ENCODE measurements at places on chromosomes 12 and 14.

DNA sequence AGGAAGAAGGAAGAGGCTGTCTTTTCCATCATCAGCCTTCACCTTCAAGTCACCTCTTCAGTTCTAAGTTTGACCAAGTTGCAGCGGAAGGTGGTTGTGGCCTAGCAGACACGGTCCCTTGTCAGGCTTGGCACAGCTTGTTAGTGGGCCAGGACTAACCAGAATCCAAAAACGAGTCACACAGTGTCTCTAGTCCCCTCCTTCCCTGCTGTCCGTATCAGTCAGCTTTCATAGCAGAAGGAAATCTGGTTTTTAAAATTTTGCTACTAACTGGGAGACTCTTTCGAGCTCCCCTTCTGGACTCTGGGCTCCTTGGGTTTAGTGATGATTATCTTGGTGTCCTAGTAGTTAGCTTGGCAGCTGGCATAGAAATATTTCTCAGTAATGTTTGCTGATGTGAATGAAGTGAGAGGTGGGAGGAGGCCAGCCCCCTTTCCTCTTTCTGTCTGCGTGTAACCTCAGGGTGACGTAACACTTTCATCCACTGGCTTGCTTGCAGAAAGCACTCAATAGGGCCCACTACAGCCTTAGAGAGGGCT lies 3.8 kb downstream of the ETV6 start:
- DNase-seq: peak; percentile 57

- no peak for DNase-seq
Observed at GRCh38 chr12:92210071-92210470, 64.4 kb upstream of the BTG1 start.

- DNase-seq: no peak
Observed at GRCh38 chr14:97499790-97500481, 702.8 kb downstream of the VRK1 start.

DNA sequence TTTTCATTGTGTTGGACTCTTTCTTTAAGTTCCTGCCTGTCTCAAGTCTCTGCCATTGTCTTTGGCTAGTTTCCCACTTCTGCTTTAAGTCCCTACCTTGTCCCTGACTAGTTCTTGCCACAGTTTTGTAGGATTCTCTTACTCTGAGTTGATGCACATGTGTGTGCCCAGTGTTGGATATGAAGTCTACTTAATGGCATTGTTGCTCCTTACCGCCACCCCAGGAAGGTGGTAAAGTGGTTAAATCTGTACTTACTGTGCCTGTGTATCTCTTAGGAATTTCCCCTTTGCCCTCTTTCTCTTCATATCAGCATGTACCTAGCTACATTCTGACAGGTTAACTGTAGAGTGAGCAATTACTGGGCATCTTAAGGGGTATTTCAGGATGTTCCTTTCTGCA lies 227.1 kb downstream of the NUBPL start:
- no peak for DNase-seq

- DNase-seq: no peak
Observed at GRCh38 chr12:39502726-39503125, 59.8 kb upstream of the KIF21A start.

DNA sequence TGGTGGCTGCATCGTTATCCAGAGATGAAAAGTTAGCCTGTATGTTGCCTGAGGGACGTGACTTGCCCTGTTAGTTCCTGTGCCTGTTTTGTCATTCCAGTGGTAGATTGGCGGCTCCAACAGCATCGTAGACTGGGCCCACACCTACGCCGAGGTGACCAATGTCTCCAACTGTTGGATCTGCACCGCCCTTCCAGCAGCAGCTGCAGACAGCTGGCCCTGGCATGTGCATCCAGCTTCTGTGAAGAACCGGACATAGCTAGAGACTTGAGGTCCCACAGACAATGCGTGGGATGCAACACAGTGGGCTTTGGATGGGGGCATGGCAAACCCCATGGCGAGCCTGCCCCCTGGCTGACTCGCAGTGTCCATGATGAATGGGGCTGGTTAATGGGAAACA lies 93.0 kb upstream of the TMPO start:
- no peak for DNase-seq

DNA sequence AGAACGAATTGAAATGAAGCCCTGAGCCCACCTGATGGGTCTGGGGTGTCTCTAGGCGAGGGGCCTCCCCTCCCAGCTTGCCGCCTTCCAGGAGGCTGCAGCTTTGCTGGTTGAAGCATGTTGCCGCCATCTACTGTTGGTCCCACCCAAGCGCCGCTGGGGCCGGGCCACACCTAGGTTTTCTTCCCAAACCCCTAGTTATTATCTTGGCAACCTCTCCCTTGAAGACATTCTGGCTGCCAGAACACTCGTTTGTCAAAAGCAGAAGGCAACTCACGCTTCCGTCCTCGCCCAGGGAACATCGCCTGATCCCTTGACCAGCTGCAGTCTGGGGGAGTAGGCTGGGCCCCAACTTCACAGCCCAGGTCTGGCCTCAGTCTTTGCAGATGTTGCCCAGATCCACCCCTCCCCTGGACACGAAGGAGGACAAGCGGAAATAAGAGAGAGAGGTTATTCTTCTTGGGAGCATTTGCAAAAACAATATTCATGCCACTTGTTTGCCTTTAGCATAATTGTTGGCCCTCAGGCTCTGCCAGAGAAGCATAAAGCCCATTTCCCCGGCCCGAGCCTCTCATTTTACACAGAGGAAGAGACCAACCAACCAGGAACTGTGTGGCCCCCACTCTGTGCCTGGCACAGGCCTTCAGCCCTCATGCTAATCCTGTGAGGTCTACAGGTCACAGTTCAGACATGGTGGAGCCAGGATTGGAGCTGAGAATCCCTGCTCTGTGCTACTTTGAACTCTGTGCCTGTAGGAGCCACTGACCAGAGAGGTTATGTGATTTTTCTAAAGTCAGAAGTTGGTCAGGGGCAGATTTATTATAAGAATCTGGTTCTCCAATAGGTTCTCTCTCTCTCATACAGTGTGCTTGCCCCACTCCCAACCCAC lies 6.8 kb downstream of the EMP1 start:
- DNase-seq: no peak

DNA sequence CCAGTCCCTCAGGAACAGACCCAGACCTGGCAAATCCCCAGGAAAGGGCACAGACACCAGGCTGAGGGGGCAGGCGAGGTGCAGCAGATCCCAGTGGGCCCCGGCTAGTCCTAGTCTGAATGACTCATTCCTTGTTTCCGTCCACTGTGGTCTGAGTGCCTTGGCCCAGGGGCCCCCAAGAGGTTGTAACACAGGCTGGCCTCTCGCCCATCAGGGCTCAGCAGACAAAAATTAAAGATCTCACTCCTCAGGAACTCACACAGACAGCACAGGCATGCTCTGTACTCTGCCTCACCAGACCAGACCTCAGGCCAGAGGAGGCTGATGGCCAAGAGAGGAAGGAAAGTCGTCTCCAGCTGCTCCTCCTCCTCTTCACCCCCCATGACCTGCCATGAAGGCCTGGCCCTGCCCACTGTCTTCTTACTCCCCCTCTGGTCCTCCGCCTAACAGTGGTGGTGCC lies 7.7 kb upstream of the LTBP2 start:
- no peak for DNase-seq

DNA sequence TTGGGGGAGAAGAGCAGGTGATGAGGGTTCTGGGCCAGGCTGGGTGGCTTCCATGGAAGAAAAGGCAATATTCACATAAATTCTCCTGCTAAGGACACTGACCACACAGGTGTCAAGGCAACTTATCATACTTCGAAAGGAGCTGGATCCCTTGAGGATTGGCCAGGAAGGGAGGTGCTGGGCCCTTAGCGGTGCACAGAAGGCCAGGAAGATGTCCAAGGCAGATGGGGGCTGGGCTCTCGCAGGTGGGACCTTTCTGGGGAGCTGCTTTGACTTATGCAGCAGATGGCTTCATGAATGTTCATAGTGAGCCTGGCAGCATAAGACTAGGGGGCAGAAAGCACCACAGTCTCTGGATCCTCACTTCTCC lies 3.9 kb downstream of the CD63 start:
- no peak for DNase-seq

DNA sequence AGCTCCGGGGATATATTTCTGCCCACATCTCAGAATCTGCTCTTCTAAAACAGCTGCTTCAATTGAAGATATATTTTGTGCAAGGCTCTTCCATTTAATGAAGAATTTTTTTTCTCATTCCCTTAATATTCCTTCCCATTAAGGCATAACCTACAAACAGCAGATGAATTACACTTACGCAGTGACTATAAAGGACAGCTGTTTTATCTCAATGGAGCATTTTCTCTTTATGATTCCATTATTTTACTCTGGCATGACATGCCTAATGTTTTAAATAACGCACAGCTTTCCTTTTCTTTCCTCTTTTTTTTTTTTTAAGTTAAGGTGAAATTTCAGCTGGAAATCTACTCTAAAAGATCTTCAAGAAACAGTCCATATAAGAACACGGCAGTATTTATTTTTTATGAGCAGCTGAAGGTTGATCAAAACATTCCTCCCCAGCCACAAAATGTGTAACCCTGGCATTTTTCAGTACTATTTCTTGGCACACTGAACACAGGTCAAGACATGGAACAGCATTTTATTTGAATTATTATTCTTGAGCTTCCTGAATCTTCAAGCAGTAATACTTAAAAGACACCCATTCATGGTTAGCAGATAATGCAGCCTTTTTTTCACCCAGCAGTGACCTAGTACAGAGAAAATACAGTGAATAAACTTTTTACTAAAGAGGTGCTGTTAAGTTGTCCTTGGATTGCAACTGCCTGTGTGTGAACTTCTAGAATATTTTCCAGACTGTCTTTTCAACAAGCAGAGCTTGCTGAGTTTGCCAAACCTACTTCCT lies 118.1 kb upstream of the FOXN3 start:
- no peak for DNase-seq

- DNase-seq: no peak
Observed at GRCh38 chr14:99026471-99026870, 245.5 kb downstream of the BCL11B start.

DNA sequence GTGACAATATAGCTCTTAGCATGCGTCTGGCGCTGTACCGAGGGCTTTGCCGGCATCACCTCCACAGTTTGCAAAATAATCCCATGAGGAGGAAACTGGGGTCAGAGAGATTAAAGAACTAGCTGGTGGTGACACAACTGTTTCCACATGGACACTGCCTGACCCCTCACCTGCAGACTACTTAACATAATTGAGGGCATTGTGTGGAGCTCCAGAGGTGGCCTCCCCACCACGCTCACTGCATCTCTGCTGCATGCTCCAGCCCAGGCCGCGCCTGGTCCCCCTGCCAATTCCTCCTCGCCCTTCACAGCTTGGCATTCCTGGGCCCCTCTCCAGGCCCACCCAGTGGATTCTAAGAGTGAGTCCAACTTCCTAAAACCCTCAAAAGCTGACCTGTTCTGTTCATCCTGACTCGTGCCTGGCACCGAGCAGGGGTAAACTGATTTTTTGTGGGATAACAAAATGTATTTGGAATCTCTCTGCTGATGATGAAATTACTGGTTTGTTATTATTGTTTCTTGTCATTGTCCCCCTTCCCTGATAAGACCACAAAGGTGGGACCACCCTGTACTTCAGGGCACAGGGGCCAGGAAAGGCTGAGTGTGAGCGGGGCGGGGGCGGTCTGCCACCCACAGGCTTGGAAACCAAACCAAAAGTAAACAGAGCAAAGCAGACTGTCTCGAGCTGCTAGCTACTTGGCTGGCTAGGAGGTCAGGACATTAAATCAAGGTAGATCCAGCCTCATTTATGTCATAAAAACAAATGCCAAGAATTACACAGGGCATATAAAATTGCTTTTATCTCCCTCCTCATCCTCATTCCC lies 40.6 kb downstream of the CHGA start:
- no peak for DNase-seq

GRCh38 chr14:50822501-50823042 lies 8.4 kb downstream of the NIN start:
- no peak for DNase-seq

DNA sequence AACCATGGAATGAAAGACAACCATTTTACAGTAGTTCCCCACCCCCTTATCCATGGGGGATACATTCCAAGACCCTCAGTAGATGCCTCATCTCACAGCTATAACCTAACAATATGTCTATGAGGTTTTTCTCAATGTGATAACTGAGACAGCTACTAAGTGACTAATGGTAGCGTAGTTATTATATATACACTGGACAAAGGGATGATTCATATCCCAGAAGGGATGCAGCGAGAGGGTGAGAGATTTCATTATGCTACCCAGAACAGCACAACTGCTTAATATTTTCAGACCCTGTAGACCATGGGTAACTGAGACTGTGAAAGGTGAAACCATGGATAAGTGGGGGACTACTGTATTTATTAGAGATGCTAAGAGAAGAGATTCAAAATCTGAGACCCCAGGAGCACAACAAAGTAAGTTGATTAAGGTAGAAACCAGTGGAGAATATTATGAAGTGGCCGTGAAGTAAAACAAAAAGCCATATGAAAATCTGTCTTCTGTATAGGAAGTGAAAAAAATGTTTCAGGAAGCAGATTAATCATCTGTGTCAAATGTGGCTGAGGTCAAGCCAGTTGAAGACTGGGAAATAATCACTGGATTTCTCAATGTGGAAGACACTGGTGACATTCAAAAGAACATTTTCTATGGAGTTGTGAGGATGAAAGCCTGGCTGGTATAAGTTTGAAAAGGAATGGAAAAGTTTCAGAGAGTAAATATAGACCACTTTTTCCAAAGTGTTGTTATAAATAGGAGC lies 77.2 kb downstream of the RPL10L start:
- no peak for DNase-seq

DNA sequence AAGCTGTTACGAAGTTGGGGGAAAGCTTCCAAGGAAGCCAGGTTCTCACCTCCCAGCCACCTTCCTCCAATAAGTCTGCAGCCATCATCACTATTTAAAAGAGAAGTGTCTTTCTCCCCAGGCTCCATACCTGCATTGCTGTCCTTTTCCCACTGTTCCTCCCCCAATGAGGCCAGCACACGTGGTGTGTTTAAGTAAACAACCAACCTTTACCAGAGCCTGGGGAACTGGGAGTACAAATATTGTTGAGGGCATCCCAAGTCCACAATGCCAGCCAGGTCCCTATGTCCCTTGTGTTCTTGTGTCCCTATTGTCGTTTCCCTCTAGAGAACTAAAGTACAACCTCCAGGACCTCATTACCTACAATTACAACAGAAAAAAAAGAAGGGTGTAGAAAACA lies 49.2 kb upstream of the PNMA1 start:
- no peak for DNase-seq

- no peak for DNase-seq
Observed at GRCh38 chr12:98213556-98213955, 301.8 kb upstream of the TMPO start.

- no peak for DNase-seq
Observed at GRCh38 chr12:19694627-19695026, 255.3 kb downstream of the AEBP2 start.

DNA sequence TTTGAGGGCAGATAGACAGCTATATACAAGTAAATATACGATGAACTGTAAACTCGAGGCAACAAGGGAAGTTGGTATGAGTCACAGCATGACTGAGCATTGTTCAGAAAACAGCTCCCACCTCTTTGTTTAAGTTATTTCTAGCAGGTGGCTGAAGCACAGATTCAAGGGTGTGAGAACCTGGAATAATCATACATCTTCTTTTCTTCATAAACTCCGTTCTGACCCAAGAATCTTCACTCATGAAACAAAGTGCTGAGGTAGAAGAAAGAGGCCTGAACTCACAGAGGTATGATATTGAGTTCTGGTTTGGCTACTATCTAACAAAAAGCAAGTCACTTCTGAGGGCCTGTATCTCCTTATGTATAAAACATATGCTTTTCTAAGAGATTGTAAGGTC lies 364.1 kb upstream of the KITLG start:
- DNase-seq: no peak

- no peak for DNase-seq
Observed at GRCh38 chr12:115267464-115267863, 583.5 kb upstream of the TBX3 start.

GRCh38 chr12:120361506-120362208 lies 7.3 kb downstream of the MSI1 start:
- no peak for DNase-seq

All from stimulated activated CD8-positive, alpha-beta memory T cell treated with anti-CD3 and anti-CD28 coated beads, Interleukin-15, amount 100 ng/mL, for 48 hours (primary cell).